ENCODE measurements at places on chromosomes 5 and 9.

- no peak for DNase-seq
These were observed 158.7 kb upstream of the TUT7 start for GRCh38 chr9:86512929-86513328.

GRCh38 chr5:122924719-122925395, 79.4 kb downstream of the SNX24 start:
- DNase-seq: no peak

- DNase-seq: peak; percentile 20
These were observed 20.8 kb downstream of the PHF2 start for GRCh38 chr9:93597142-93597706.

DNA sequence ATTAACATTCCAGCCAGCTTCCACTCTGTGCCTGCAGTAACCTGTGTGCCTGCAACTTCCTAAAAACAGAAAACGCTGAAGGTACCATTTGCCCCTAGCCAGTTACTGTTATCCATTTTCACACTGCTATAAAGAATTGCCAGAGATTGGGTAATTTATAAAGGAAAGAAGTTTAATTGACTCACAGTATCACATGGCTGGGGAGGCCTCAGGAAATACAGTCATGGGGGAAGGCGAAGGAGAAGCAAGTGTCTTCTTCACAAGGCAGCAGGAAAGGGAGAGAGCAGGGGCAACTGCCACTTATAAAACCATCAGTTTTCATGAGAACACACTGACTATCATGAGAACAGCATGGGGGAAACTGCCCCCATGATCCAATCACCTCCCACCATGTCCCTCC, 31.2 kb downstream of the PTCD2 start:
- DNase-seq: no peak

DNA sequence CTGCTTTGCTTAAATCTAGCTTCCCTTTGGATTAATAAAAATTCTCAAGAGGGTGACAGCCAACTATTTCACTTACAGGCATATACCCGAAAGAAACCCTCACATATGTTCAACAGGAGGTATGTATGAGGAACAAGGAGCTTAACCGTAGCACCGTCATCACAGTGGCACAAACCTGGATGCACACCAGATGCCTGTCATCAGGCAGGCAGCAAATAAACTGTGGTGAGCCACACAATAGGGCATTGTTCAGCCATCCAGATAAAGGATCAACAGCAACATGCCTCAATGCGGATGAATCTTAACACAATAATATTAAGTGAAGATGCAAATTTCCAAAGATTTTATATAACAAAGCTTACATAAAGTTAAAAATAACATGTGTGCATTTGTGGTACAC, 5.5 kb upstream of the TNFSF15 start:
- DNase-seq: no peak

DNA sequence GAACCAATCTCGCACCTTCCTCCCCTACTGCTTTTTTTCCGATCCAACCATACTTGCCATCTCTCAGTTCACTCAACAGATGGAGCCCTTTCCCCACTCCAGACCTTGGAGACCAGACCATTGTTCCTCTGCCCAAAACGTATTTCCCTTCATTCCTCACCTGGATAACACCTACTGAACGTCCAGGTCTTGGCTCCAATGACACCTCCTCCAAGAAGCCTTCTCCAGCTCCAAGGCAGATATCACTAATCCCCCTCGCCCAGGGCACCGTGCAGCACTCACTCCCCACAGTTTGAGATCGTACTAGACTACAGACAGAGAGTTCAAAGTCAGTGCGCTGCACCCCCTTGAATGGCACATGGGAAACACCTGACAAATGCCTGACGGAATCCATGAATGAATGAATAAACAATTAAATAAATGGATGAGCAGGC, 47.1 kb upstream of the AKNA start:
- no peak for DNase-seq

- DNase-seq: no peak
These were observed 214.6 kb upstream of the C9orf72 start for GRCh38 chr9:27787891-27788290.

- DNase-seq: no peak
These were observed 183.5 kb downstream of the SNX18 start for GRCh38 chr5:54700986-54701578.

- DNase-seq: no peak
These were observed 361.2 kb upstream of the TARS1 start for GRCh38 chr5:33079548-33079947.

DNA sequence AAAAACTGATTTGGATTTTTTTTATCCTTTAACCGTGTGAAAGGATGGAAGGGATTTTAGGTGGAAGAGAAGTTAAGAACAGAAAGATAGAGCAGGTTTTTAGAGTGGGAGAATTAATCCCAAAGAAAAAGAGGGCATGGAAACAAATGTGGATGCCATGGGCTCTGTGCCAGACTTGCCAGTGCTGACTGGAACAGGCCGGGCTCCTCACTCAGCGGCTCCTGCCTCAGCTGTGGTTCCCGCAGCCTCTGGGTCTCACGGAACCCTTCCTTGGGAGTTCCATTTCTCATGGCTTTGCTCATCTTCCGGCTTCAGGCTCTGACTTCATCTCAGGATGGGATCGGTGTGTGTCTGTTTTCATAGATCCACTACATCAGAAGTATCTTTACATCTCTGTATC, 30.4 kb upstream of the SLC2A8 start:
- no peak for DNase-seq

GRCh38 chr5:119070578-119070827, 384 bp upstream of the DMXL1 start:
- peak; percentile 86 for DNase-seq

- DNase-seq: peak; percentile 38
These were observed 161.1 kb downstream of the MAST4 start for GRCh38 chr5:66757219-66757833.

DNA sequence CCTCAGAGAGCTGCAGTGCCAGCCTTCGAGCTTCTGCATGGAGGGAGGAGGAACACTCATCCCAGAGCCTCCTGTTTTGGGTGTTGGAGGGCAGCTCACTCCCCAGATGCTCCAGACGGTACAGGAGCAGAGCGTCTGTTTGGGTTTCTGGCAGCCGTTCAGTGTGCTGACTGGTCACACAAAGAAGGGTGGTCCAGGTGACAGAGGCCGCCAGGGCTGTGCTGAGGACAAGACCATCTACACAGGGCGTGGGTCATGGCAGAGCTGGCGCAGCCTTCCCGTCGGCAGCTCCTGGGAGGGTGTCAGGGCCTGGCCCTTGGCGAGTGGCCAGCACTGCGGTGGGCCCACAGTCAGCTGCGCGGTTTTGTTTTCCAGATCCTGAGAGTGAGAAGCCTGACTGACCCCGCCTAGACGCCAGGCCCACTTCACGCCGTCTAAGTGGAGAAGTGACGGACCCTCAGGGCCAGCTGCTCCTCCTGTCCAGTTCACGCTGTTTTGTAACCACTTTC, 131.4 kb upstream of the FAM120A start:
- DNase-seq: no peak

DNA sequence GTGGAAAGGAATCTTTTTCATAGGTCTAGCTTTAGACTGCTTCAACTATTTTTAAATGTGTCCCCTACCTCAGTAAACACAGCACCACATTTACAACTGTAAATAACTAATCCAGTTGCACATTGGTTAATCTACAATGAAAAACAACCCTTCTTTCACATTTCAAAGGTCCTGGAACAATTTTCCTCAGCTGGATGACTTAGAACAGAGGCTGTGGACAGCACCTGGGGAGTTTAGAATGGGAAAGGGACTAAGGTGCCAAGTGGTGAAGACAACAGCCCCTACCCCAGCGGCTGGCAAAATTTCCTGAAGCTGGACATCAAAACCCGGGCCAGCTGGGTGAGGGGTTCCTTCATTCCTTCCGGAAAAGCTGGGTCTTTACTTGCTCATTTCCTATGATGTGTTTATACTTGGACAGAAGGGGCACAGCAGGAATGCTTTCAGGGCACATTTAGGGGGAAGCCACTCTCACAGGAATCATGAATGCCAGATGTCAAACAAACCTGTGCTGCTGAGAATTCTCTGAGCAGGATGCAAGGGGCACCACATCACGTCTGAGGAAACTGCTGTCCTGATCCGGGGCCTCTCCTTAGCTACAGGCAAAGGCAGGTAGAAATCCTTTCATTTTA, 158.3 kb downstream of the NR2F1-AS1 start:
- no peak for DNase-seq

DNA sequence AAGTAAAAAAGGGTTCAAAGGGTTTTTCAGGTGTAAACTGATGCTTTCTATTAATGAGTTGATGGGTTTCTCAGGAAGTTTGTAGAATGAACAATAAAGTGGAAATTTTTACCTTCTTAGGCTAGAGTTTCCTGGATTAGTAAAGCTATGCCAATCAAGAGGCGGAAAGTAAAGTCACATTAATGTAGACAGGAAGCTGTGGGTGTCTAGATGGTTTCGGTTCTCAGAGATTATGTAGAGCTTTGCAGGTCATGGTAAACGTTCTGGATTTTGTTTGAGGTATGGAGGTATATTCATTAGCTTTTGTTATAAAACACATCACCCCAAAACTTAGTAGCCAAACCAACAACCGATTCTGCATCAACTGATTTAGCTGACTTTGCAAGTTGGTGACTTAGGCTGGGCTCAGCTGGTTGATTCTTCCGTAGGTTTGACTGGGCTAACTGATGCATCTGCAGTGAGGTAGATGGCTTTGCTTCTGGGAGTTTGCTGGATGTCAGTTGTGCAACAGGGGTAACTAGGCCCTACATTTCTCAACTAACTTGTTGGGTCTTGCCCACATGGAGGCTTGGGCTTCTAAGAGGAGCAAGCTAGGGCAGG, 273.8 kb downstream of the MSX2 start:
- no peak for DNase-seq

- no peak for DNase-seq
These were observed 479.4 kb downstream of the CDK5RAP2 start for GRCh38 chr9:120100595-120100994.

GRCh38 chr5:135087950-135088349, 53.9 kb upstream of the PITX1 start:
- DNase-seq: no peak

DNA sequence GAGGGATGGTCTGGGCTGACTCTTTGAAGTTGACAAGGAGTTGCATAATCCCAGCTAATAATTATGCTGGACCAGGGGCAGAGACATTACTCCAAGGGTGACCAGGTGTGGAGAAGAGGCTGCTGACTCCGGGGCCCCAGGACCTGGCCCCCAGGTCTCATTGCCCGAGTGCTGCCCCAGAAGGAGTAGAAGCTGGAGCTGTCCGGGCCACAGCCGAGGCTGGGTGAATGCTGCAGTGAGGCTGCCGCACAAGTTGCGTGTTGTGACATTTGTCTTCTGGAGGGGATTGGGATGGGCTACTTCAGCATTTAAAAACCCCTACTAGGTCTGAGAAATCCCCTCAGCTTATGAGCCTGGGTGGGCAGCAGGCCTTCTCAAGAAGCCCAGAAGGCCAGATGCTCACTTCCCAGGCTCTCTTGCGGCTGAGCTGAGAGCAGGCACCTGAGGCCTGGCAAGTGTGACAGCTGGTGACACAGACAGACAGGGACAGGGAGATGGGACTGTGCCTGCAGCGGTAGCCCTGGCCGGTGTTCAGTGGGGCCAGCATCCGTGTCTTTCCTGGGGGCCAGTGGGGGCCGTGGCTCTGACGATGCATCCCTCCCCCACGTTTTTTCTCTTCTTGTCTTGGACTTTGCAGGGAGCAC, 122.8 kb downstream of the KCNIP1 start:
- DNase-seq: no peak

DNA sequence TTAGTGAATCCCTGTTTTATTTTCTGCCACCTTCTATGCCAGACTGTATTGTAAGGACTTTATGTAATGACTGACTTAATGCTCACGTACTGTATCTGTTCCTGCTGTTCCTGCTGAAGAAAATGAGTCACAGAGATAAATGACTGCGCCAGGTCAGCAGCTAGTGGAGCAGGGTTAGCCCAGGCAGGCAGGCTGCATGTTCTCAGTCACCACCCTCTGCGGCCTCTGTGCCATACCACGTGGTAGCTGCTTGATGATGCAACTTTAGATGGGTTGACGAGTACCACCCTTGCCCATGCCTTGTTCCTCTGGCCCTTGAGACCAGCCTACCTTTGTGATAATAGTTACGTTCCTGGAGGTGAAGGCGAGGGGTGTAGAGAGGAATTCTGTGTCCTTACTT, 161.9 kb downstream of the TRIO start:
- no peak for DNase-seq

DNA sequence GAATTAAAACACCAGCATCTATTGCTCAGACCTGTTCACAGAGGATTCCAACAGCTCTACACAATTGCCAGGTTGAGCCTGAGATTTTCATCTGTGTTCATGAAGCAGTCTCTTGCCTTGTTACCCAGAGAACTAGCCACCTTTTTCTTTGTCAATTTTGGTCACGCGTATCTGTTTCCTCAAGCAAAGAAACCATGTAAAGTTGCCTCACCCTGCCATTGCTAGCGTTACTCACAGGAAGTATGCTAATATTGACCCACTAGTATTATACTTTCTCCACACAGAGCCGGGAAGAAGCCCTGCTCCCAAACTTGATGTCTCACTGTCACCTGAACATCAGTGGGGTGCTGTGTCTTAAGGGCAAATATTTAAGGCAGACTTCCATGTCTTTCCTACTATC, 168.5 kb downstream of the PLPPR1 start:
- no peak for DNase-seq

GRCh38 chr5:84605241-84605640, 220.6 kb upstream of the EDIL3 start:
- DNase-seq: no peak

DNA sequence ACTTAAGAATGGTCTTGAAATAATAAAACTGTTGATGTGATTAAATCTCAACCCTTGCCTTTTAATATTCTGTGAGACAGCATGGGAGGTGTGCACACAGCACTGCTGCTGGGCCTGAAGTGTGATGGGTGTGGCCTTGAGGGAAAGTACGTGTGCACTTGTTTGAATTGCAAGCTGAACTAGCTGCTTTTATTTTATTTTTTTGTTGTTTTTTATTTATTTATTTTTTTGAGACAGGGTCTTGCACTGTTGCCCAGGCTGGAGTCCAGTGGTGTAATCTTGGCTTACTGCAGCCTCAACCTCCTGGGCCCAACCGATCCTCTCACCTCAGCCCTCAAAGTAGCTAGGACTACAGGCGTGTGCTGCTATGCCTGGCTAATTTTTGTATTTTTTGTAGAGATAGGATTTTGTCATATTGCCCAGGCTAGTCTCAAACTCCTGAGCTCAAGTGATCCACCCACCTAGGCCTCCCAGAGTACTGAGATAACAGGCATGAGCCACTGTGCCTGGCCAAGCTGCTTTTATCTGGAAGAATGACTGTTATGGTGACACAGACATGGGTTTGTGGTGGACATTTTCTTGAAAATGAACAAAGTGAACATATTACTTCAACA, 58.9 kb downstream of the GPR107 start:
- no peak for DNase-seq

DNA sequence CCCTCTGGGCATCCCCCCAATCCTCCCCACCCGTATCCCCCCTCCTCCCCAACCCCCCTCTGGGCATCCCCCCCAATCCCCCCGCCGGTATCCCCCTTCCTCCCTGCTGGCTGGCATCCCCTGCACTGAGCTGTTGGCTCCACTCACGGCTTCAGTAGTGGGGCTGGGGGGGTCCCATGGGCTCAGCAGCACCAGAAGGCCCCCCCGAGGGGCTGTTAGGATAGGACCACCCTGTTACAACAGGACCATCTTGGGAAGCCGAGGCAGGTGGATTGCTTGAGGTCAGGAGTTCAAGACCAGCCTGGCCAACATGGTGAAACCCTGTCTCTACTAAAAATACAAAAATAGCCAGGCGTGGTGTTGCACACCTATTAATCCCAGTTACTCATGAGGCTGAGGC, 42.4 kb downstream of the EXD3 start:
- no peak for DNase-seq
